ENCODE measurements at places on chromosomes 16 and 17. TPM values are rescaled to one million over a fixed set of nuclear protein-coding genes. Genes with fewer than 3 reads are reported as not detected.

The PAQR4 gene
- total RNA-seq = 37.0 TPM

The CDC6 gene
- total RNA-seq = 95.7 TPM

The NSF gene
- 27.3 TPM for total RNA-seq

The SPNS2 gene
- 0.24 TPM for total RNA-seq

The ZNF469 gene
- total RNA-seq = 0.24 TPM

The TRPV3 gene
- total RNA-seq = 0.97 TPM

The GAST gene
- not detected for total RNA-seq

The DECR2 gene
- total RNA-seq = 8.5 TPM

The DOC2A gene
- total RNA-seq = 0.33 TPM

DNA sequence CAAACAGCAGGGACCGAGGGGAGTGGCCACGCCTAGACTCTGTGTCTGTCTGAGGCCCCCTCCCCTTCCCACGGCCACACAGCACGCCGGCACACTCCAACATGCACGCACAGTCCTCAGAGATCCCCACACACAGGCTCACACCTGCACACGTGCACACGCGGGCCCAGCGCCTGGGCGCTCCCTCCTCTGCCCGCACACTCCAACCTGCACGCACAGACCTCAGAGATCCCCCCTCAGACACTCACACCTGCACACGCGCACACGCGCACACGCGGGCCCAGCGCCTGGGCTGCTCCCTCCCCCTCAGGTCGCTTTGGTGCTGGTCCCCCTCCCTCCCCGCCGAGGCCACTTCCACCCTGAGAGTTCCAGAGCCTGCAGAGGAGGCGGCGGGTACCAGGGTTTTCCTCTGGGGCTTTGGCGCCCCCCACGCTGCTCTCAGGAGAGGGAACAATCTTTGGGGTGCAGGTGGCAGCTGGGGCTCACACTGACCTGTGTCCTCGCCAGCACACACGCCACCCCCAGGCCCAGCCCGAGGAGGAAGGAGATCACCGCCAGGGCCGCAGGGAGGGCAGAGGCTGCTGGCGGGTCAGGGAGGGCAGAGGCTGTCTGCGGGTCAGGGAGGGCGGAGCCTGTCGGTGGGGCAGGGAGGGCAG lies 1.6 kb downstream of the CD7 start:
- no peaks in the 10 kb centered on the region for H3K27me3 ChIP-seq
- peaks cover 32% of the 10 kb centered on the region for H3K36me3 ChIP-seq

DNA sequence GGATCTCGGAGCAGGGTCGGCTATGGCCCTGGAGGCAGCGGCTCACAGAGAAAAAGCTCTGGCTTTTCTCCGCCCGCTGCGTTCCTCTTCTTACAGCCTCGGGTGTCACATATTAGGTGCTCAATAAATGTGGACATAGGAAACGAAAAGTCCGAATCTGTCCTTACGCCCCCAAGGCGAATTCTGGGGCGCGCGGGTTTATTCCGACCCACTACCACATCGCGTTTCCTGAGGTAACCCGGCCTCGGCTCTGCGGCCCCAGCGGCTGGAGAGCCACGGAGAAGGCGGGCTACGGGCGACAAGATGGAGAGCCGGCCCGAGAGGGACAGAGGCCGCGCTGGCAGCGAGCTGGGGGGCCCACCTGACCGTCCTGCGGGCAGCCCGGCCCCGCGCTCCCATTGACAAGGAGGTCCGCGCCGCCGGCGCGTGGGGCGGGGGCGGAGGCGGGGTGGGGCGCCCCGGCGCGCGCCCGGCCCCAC lies 573 bp upstream of the GNAO1 start:
- H3K27me3 ChIP-seq = peaks cover 51% of the 10 kb centered on the region
- H3K36me3 ChIP-seq = no peaks in the 10 kb centered on the region
- no peak for DNase-seq
- peaks cover 32% of the 10 kb centered on the region for H3K4me1 ChIP-seq
- peak overlapping the region; percentile 62 for H3K4me3 ChIP-seq

- peaks cover 8% of the 10 kb centered on the region for H3K36me3 ChIP-seq
Measured at GRCh38 chr16:66873685-66874055, 6.6 kb upstream of the PDP2 start.

DNA sequence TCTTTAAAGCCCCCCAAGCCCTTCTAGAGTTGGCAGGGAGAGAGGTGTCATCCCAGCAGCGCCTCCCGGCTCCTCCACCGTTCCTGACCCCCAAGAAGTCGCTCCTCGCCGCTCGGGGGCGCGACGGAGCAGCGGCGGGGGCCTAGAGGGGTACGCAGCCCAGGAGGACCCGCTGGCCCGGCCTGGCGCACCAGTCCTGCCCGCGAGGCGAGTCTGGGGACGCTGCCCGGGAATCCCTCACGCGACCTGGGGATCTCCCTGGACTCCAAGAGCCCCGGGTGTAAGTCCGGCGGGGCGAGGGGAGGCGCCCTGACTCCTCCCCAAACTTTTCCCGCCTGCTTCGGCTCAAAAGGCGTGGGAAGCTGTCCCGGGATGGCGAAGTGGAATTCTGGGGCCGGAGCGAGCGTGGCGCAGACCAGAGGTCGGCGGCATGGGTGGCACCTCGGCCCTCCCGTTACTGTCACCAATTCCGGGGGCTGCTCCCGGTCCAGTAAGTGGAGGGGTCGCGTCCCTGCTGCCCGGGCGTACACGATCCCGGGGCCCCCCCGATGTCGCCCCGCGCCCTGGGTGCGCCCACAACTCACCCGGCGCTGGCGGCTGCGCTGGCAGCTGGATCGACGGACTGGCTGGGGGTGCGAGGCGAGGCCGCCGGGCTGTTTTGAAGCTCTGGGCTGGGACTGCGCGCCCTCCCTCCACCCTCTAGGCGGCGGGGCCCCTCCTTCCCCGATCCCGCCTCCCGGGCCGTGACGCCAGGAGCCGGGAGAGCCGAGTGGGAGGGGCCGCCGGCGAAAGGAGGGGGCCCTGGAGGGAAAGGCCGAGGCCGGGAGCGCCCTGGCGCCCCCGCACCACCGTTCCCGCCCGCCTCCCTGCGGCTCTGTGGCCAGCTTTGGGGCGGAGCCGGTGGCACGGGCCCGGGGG lies at the start of gene EMP2:
Gene EMP2 (minus strand): TSS at position 634 of the 918 bp plus-strand sequence. CDS start 32,981 bp downstream, outside the sequence.
- DNase-seq = no peak
- H3K4me3 ChIP-seq = no peak within 1 kb of the TSS
- no peaks in the 10 kb centered on the region for H3K36me3 ChIP-seq
- peaks cover 41% of the 10 kb centered on the region for H3K27me3 ChIP-seq
- H3K4me1 ChIP-seq = no peaks in the 10 kb centered on the region

DNA sequence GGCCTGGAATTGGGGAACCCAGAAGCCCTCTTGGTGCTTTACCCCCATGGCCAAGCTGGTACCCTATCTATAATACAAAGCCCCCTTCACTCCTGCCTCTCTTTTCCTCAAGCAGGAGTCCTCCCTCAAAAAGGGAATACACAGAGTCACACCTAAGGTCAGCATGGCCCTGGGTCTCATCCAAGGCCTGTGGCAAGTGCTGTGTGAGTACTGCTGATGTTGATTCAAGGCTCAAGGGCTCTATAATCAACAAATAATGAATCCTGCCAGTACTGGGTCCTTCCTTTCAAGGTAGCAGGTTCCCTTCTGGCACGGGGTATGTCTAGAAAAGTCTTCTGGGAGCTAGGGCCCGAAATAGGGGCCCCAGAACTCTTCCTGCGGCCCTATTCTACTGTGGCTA lies 187.3 kb downstream of the CYB561 start:
- no peaks in the 10 kb centered on the region for H3K27me3 ChIP-seq
- no peak overlapping the region for H3K4me3 ChIP-seq
- no peak overlapping the region for H3K27ac ChIP-seq

GRCh38 chr17:20074001-20074400 lies 64.8 kb downstream of the SPECC1 start:
- DNase-seq = no peak
- no peak overlapping the region for H3K27ac ChIP-seq
- H3K36me3 ChIP-seq = no peaks in the 10 kb centered on the region
- no peaks in the 10 kb centered on the region for H3K27me3 ChIP-seq
- H3K4me1 ChIP-seq = peaks cover 33% of the 10 kb centered on the region
- peak overlapping the region; percentile 33 for H3K4me3 ChIP-seq

DNA sequence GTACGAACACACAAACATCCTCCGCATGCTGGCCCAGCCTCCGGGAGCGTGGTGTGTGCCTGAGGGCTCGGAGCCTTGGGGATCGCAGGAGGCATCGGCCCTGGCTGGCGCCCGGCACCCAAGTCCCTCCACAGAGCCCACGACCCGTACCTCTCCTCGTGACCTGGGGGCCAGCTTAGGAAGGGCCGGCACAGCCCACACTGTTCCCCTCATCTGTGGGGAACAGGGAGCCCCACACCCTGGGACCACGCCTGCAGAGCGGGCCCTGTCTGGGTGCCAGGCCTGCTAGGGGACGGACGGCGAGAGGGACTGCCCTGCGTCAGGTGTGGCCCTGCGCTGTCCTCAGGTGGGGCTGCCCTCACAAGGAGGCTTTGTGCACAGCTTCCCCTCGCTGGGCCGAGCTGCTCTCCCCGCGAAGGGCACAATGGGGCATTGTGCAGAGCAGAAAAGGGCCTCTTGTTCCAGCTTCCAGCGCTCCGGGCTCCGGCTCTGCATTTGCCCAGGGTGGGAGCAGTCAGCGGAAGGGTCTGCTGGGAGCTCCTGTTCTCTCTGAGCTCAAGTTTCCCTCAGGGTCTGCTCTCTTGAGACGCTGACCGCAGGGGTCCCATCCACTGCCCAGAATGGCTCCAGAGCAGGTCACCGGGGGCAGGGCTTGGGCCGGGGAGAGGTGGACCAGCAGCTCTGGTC lies 1.7 kb upstream of the LMF1 start:
- DNase-seq = no peak
- peaks cover 15% of the 10 kb centered on the region for H3K4me1 ChIP-seq
- no peak overlapping the region for H3K27ac ChIP-seq
- H3K36me3 ChIP-seq = no peaks in the 10 kb centered on the region
- no peak overlapping the region for H3K4me3 ChIP-seq
- H3K27me3 ChIP-seq = no peaks in the 10 kb centered on the region

GRCh38 chr17:32631341-32632096 lies 144.7 kb downstream of the CDK5R1 start:
- no peaks in the 10 kb centered on the region for H3K36me3 ChIP-seq
- H3K4me1 ChIP-seq = peaks cover 2% of the 10 kb centered on the region
- no peak overlapping the region for H3K27ac ChIP-seq
- no peak overlapping the region for H3K4me3 ChIP-seq
- DNase-seq = no peak
- no peaks in the 10 kb centered on the region for H3K27me3 ChIP-seq

- no peak overlapping the region for H3K4me3 ChIP-seq
- no peaks in the 10 kb centered on the region for H3K27me3 ChIP-seq
- no peak for DNase-seq
- no peaks in the 10 kb centered on the region for H3K4me1 ChIP-seq
- no peaks in the 10 kb centered on the region for H3K36me3 ChIP-seq
Measured at GRCh38 chr17:45190503-45191255, 29.0 kb downstream of the HEXIM2 start.

DNA sequence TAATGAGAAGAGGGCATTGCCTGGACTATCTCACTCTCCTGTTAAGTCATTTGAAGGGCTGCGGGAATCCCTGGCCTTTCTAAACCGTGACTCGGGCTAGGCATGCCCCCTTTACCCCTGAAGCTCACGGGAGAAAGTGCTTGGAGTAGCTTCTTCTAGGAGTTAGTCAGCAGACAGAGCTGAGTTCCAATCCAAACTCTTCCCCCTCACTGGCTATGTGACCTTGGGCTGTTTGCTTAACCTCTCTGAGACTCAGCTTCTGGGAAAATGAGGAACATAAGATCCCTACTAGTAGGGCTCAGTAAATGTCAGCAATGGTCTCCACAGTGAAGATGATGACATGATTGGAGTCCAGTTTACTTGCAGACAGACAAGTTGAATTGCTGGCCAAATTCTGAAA lies 5.7 kb upstream of the B9D1 start:
- DNase-seq = no peak
- H3K36me3 ChIP-seq = no peaks in the 10 kb centered on the region
- H3K4me3 ChIP-seq = no peak overlapping the region

DNA sequence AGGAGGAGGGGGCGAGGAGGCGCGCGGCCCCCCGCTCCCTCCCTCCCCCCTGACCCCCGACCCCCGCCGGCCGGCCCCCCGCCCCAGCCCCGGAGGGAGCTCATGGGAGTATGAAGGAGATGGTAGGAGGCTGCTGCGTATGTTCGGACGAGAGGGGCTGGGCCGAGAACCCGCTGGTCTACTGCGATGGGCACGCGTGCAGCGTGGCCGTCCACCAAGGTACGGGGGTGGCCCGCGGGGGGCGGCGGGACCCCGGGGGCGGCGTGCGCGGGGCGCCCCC lies 390 bp downstream of the MLLT6 start:
- DNase-seq = no peak
- H3K27ac ChIP-seq = peak overlapping the region; percentile 94
- peaks cover 59% of the 10 kb centered on the region for H3K36me3 ChIP-seq
- H3K27me3 ChIP-seq = no peaks in the 10 kb centered on the region

- H3K27ac ChIP-seq = no peak overlapping the region
- no peak for DNase-seq
- H3K4me1 ChIP-seq = peaks cover 15% of the 10 kb centered on the region
- H3K27me3 ChIP-seq = no peaks in the 10 kb centered on the region
- no peak overlapping the region for H3K4me3 ChIP-seq
- H3K36me3 ChIP-seq = peaks cover 32% of the 10 kb centered on the region
Measured at GRCh38 chr17:2331303-2331702, 5.0 kb downstream of the TSR1 start.

- H3K4me3 ChIP-seq = no peak overlapping the region
- H3K36me3 ChIP-seq = peaks cover 5% of the 10 kb centered on the region
- no peak for DNase-seq
- H3K27ac ChIP-seq = no peak overlapping the region
Measured at GRCh38 chr17:10771148-10771547, 32.8 kb downstream of the TMEM238L start.

DNA sequence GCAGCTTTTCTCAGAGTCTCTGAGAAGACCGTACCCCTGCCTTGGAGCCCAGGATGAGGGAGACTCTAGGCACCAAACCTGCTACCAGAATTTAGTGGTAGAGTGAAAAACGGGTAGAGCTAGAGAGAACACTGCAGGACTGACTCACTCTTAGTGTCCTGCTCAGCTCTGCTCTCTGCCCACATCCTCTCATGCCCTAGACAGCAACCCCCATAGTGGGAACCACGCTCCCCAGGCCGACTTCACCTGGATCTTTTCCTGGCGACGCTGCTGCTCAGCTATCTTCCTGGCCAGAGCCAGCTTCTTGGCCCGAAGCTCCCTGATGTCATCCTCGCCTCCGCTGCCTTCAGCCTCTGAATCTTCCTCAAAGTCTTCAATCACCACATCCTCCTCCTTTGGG lies 26.7 kb downstream of the HIC1 start:
- DNase-seq = no peak
- H3K4me3 ChIP-seq = no peak overlapping the region
- no peaks in the 10 kb centered on the region for H3K27me3 ChIP-seq
- peaks cover 59% of the 10 kb centered on the region for H3K36me3 ChIP-seq
- peaks cover 35% of the 10 kb centered on the region for H3K4me1 ChIP-seq

- no peak for DNase-seq
- no peaks in the 10 kb centered on the region for H3K4me1 ChIP-seq
- peaks cover 11% of the 10 kb centered on the region for H3K36me3 ChIP-seq
- H3K27ac ChIP-seq = no peak overlapping the region
- H3K27me3 ChIP-seq = no peaks in the 10 kb centered on the region
Measured at GRCh38 chr17:16329519-16330271, 23.6 kb downstream of the CENPV start.

DNA sequence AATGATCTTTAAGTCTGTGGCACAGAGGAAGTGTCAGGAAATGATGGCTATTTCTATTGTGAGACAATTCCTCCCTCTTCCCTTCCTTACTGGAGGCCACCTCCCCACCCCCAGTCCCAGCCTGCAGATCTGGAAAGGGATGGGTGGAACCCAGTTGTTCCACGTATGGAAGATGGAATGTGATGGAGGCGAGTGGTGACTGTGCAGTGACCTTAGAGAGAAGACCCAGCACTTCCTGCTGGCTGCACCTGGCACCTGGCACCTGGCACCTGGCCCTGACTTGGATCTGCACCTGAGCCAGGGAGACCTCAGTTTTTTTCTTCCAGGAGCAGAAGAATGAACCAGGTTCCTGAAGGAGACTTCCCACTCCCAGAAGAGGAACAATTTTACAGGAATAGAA lies 33.0 kb upstream of the TMC5 start:
- H3K27me3 ChIP-seq = peaks cover 10% of the 10 kb centered on the region
- H3K4me1 ChIP-seq = peaks cover 15% of the 10 kb centered on the region
- H3K27ac ChIP-seq = no peak overlapping the region
- DNase-seq = no peak
- H3K4me3 ChIP-seq = no peak overlapping the region
- no peaks in the 10 kb centered on the region for H3K36me3 ChIP-seq

Measured in activated CD4-positive, alpha-beta memory T cell treated with anti-CD3 and anti-CD28 coated beads for 36 hours (primary cell).